C1 segment of cervical spinal cord (tissue), 14 donors: ENCODE measurements at places on chromosomes 2 and 18.
A peak's percentile ranks its signal among the peaks of the same experiment; 100 is the strongest.

- no peak for DNase-seq
Measured at GRCh38 chr2:10345126-10345525, 42.4 kb downstream of the HPCAL1 start.

DNA sequence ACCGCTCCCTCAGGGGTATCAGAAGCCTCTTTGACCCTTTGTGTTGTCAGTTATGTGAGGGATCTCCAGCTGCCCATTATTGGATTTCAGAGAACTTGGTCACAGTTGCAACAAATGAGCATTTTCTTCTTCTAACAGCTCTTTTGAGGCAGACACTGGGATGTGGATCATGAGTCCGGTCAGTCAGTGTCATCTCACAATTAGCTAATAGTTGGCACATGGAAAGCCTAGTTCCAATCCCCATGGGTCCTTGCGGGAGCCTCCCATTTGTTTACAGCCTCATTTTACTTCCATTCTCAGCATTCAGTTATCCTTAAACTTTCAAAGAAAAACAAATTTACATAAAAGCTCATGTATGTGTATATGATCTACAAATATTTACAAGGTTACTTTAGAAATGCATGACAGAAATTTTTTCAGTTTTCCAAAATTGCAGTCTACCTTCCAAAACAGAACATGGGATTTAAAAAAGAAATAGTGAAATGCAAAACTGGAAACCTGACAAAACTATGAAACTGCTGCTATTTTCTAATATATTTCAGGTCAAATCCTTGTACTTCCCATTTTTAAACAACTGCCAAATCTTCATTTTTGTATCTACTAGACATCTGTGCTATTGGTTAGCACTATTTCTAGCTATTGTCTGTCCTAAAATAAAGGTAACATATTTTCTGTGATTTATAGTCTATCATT is 547.1 kb upstream of the ZEB2 start:
- peak; percentile 32 for DNase-seq

DNA sequence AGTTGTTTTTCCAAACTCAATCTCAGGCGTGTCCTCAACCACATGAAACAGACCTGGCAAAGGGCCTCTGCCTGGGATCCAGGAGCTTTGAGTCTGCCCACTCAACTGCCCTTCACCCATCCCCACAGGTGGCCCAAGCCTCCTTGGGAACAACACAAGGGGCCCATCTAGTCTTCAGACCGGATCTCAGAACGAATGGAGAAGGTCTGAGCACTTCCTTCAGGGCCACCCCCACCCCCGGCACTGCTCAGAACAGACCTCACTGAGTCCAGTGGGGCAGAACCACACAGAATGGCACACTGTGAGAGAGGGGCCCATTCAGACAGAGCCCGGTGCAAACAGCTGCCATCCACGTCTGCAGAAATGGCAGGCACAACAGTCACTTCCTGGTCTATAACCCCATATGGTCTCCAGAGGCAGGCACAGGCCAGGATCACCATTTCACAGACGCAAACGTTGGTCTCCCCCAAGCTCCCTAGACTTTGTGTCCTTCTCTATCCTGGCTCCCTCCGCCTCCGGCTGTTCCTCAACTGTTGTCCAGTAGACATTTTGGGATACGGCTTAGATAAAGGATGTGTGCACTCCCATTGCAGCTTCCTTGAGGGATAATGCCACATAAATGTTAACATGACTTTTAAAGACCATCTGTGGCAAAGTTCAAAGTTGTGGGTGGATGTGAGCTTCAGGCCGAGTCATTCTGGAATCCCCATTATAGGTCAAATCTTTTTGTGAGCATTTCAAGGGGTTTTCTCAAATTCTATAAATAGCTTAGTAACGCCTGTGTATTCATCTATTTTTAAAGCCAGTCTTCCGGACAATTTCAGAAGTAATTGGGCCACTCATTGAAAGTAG is 149.7 kb downstream of the SMAD7 start:
- DNase-seq: no peak

DNA sequence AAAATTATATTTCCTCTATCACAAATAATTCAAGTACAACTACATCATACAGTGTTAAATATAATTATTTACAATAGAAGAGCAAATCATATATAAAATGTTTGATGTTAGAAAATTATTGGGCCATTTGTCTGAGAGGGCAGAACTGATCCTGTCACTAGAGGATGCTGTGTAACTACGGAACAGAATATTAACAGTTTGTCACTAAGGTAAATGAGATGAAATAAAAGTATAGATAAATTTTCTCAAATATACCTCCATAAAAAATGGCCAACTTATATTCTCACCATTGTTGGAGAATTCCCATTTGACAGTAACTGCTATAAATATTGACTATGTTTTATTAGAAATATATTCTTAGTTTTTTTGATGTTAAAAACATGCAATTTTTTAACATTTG is 1067.4 kb upstream of the DDX18 start:
- DNase-seq: no peak

DNA sequence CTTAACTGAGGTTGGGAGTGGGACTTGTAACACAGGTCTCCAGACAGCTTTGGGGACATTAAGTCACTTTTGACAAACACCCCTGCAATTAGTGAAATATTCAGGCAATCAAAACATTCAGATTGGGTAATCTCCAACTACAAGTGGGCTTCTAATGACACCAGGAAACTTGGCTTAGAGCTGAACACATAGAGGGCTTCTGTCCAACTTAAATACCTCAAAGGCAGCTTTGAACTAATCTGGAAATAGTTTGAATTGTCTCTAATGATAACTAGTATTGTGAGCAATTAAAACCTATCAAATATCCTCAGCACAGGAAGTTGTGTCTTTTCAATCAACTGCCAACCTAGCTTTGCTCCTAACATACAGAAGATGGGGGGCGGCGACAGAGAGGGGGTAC is 5.1 kb upstream of the ASPRV1 start:
- no peak for DNase-seq

DNA sequence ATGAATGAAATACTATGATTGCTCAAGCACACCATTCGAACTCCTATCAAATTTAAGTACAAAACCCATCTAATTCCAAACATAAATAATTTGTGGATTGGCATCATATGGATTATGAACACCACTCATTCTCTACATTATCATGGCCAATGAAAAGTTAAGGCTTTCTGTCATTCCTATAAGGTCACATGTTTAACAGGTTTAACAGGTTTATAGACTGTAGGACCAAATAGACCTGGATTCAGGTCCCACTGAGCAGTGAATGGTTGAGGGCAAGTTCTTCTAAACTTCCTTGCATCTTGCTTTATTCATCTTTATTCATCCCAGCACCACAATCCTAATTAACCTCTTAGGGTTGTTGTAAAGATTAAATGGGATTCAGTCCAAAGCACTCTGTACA is 33.4 kb downstream of the FBXO36 start:
- DNase-seq: no peak

GRCh38 chr2:169090133-169090820 is 20.9 kb downstream of the DHRS9 start:
- no peak for DNase-seq

DNA sequence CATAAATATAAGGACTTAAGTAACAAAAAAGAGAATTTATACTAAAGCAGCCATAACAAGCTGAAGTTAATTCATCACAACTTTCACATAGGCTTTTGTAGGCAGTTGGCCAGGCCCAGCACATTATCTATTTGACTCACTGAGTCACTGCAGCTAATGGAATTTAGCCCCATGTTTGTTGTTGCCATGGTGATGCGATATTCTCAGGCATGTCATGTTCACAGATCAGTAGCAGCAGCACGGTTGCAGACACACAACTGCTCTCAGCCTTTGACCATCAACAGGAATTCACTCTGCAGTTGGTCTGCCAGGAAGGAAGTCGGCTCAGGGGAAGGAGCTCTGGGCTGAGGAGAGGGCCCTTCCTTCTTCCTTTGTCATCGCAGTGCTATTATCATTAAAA is 639.8 kb downstream of the TMEM182 start:
- no peak for DNase-seq

GRCh38 chr18:13465124-13465446 is 246.5 kb downstream of the LDLRAD4 start:
- no peak for DNase-seq

GRCh38 chr2:150742094-150742493 is 254.6 kb upstream of the RND3 start:
- DNase-seq: no peak
